Activated T-helper 1 cell treated with anti-CD3 and anti-CD28 coated beads, Interleukin-2, amount 50 U/mL, for 16 hours (primary cell): ENCODE measurements at places on chromosomes 1 and 21.

DNA sequence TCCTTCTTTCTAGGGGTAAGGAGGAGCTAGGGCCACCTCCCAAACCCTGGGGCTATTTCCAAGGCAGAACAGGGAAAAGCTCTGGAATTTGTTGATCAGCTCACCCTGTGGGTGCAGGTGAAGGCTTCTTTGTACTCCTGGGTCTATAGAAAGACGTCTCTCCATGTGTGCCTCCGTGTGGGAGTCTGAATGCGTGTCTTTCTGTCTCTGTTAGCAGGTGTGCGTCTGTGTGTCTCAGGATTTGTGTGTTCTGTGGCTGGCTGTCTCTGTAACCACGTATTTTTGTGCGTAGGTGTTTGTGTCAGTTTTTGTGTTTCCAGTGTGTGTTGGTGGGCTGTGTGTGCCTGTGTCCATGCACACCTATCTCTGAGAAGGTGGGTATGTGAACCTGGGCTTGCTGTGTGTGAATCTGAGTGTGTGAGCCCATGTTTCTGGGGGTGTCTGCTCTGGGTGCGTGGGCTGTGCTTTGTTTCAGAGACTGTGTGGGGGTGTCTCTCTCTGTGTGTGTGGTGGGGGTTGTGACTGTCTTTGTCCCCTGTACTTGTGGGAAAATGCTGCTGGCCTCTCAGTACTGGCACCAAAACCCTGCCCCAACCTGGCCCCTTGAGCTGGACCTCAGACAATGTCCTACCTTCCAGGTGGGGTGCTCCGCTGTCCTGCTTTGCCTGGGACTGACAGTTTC, 12.7 kb upstream of the ETV3L start:
- DNase-seq = no peak

DNA sequence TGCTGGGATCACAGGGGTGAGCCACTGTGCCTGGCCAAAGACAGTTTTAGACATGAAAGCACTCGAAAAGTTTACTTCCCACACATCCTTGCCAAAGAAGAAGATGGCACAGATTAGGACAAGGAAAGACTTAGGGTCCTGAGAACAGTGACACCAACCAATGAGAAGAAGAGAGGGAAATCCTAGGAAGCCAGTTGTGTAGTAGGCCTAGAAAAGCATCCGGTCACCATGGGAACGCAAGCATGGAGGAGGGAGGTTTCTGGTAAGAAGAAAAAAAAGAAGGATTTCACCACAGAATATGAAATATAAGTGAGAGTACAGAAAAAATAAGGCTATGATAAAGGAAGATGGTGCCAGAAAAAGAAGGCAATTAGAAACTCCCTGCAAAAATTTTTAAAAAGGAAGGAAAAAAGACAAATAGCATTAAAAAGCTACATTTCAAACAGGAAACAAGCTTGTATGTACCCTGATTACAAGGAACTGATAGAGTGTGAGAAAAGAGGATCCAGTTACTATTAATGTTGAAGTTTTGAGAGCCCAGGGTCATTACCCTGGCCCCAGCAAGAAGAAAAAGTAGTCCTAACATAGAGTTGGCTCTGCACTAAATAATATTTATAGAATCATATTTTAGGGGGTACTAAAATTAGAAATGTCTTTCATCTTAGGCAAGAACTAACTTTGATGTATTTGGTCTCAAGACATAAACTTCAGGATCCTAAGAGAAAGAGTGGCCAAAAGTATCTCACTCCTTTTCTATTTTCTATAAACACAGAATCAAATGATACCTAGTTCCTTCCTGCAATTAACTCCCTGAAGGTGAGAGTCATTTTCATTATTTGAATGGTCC, 16.1 kb downstream of the DIPK1A start:
- DNase-seq = no peak

GRCh38 chr1:63524201-63524600, 876 bp downstream of the EFCAB7 start:
- DNase-seq = no peak

GRCh38 chr1:43349594-43350306, 9.0 kb upstream of the CDC20 start:
- no peak for DNase-seq

DNA sequence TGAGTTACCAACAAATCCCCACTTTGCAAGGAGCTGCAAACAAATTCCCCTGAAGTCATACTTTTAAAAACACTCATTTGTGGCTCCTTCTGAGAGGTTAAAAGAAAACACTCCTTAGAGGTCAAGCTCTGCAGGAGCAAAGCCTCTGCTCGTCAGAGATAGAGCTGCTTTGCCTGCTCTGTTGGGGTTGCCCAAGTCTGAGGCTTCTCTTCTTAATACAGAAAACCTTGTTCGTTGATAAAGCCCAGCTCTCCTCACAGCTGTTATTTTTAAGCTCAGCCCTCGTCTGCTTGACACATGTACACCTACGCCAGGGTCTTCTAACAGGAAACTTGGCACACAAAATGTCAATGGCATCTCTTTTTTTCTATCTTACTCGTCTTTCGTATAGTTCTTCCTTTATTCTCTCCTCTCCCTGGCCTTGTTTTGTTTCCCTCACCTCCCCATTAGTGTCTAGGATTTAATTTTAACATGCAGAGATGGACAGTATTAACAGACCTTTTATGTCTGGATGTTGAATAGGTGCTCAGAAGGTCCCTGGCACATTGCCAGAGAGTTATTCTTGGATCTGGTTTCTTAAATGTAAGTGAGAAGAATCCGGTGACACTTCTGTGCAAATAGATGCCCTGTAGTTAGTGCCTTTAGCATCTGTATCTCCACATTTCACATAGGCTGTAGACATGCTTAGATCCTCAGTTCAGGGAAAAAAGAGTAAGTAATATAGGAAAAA, 86.0 kb downstream of the LRRC53 start:
- no peak for DNase-seq
